ENCODE measurements at places on chromosomes 6 and 20.
A peak's percentile ranks its signal among the peaks of the same experiment; 100 is the strongest.

- no peak for DNase-seq
These were observed 161.9 kb downstream of the DHX35 start for GRCh38 chr20:39124064-39124463.

DNA sequence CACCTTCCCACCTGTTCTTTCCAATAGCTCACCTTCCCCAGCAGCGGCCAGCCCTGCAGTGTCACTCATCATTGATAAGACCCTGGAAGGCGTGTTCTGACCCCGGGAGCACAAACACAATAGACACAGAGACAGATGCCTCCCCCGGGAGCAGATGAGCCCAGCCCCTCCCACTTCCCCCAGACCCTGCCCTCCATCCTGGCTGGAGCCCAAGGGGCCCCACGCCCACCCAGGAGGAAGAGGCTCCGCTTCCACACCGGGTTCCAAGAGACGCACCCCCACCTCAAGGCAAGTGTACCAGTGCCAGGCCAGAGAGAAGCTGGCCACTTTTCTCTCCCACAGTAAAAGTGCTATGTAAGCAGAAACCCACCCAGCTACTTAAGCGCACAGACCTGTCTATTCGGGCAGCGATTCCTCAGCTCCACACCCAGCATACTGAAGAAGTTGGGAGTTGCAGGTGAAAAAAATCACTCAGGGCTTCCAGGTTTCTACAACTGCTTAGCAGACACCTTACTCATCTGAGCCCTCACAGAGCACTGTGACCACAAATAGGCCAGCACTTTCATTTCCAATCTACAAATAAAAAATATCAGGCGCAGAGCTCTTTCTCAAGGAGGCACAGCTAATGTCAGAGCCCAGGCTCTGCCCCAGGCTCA lies 93.4 kb upstream of the NXT1 start:
- DNase-seq: no peak

DNA sequence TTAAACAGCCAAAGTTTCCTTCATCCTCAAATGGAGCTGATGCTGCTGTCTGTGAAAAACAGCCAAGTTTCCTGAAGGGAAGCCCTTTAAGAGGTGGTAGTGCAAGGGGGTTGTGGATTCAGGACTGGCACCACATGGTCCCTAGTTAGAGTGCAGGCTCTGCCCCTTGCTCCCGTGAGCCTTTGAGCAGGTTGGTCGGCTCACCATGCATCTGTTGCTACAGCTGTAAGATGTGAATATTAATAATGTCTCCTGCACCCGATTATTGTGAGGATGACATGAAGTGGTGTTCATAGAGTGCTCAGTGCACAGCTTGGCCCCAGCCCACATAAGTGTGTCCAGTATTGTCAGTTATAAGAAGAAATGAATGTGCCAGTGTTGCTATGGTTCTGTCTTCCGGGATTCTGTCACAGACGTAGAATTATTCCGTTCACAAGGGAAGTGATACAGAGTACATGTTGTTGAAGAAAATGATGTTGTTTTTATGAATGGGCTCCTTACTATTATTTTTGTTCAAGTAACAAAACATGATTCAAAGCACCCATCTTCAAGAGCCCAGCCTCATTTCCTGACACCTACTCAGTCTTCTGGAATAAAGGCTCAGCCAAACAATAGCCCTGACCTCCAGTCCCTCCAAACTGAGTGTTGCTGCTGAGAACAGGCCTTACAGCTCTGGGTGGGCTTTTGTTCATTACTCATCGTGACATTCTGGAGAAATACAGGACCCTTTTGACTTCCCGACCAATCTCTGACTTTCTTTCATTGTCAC lies 2.9 kb upstream of the PKIG start:
- no peak for DNase-seq

GRCh38 chr6:149154261-149154821 lies 163.2 kb upstream of the TAB2 start:
- DNase-seq: no peak

DNA sequence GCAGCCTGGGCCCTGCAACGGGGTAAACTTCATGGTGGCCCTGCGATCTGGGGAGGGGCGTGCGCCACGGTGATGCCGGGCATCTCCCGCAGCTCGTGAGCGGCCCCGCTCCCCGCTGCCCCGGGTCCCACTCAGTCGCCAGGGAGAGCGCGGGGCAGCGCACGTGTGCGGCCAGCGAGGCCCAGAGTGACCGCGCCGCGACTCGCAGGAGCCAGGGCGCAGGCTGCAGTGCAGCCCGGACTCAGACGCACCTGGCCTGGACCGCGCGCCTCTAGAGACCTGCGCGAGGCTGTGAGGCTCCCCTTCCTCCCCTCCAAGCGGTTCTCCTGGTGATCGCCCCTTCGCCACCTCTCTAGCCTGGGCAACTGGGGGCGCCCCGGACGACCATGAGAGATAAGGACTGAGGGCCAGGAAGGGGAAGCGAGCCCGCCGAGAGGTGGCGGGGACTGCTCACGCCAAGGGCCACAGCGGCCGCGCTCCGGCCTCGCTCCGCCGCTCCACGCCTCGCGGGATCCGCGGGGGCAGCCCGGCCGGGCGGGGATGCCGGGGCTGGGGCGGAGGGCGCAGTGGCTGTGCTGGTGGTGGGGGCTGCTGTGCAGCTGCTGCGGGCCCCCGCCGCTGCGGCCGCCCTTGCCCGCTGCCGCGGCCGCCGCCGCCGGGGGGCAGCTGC lies 652 bp downstream of the BMP6 start:
- DNase-seq: peak; percentile 46

- no peak for DNase-seq
These were observed 973 bp upstream of the BRD2 start for GRCh38 chr6:32967151-32968091.

Data from left hindlimb (tissue), 1 donor.